CD8-positive, alpha-beta memory T cell (primary cell): ENCODE measurements at places on chromosomes 3 and 15. TPM values are rescaled to one million over a fixed set of nuclear protein-coding genes. Genes with fewer than 3 reads are reported as not detected.

The MAPK6 gene
- total RNA-seq: 103 TPM

The SCG5 gene
- total RNA-seq: 0.28 TPM

The NANOGP8 gene
- not detected for total RNA-seq

The AP3B2 gene
- total RNA-seq: 0.61 TPM

The SIDT1 gene
- 14.8 TPM for total RNA-seq

The DISP2 gene
- total RNA-seq: 1.1 TPM

The UACA gene
- total RNA-seq: 0.53 TPM

DNA sequence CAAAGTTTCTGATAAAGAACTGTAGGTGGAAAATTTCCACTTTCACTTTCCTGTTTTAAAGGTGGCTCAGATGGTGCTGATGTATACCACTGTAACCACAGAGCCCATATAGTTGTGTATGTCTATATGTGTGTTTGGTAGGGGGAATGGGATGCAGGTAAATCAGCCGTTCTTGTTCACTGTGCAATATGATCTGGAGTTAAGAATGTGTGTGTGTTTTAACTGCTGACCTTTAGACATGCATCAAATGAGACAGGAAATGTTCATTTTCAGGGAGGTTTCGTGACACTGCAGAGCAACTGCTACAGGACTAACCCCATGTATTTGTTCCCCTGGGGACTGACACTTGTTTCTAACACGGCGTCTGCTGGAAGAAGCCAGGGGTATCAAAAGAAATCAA lies 180.5 kb downstream of the TAFA4 start:
- no peaks in the 10 kb centered on the region for H3K36me3 ChIP-seq
- H3K27me3 ChIP-seq: no peaks in the 10 kb centered on the region
- H3K4me1 ChIP-seq: no peaks in the 10 kb centered on the region
- DNase-seq: no peak
- H3K4me3 ChIP-seq: no peak overlapping the region

DNA sequence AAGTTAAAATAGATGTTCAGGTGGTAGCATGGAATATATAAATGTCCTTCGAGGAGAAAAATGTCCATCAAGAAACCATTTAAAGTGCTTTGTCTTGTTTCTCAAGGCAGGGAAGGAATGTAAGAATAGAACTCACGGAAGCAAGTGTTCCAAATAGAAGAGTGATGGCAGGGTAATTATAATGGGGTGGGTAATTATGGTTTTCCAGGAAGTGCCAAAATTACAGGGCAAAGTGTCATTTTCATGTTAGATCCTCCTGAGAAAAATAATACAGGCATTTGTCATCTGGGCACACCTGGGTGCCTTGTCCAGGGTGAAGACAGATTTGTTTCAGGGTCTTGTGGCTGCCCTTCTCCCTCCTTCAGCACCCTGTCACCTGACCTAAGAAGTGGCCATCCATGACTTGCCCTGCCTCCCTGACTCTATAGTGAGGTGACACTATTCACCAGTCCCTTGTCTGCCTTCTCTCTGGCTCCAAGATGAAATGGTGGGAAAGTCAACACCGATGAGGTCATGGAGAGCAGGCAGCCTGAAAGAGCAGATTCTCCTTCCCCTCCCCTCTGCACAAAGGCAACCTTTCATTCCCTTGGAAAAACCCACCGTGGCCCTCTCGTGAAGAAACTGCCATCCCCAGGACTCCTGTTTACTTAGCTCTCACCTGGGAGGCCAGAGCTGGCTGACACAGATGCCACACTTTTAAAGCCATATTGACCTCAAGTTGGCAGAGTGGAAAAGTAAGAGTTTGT lies 45.1 kb upstream of the AMOTL2 start:
- no peaks in the 10 kb centered on the region for H3K27me3 ChIP-seq
- no peak for DNase-seq
- H3K27ac ChIP-seq: no peak overlapping the region
- no peaks in the 10 kb centered on the region for H3K4me1 ChIP-seq
- H3K36me3 ChIP-seq: no peaks in the 10 kb centered on the region

DNA sequence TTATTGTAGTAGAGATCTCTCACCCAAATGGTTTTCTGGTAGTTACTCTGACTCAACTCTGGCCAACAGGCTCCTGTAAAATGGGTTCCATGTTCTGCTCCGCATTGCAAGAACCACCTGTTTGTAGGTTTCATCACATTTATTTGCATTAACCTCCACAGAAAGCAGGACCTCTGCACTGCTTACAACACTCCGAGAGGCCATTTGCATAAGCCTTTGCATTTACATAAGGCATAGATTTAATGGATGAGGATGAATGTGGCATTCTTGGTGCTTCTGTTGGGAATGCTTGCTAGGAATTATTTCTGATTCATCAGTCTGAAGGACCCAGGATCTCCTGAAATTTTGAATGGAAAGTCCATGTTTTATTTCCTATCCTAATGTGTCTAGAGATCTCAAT lies 320.1 kb downstream of the ZNF621 start:
- DNase-seq: no peak
- H3K4me3 ChIP-seq: no peak overlapping the region
- H3K27me3 ChIP-seq: peaks cover 4% of the 10 kb centered on the region

DNA sequence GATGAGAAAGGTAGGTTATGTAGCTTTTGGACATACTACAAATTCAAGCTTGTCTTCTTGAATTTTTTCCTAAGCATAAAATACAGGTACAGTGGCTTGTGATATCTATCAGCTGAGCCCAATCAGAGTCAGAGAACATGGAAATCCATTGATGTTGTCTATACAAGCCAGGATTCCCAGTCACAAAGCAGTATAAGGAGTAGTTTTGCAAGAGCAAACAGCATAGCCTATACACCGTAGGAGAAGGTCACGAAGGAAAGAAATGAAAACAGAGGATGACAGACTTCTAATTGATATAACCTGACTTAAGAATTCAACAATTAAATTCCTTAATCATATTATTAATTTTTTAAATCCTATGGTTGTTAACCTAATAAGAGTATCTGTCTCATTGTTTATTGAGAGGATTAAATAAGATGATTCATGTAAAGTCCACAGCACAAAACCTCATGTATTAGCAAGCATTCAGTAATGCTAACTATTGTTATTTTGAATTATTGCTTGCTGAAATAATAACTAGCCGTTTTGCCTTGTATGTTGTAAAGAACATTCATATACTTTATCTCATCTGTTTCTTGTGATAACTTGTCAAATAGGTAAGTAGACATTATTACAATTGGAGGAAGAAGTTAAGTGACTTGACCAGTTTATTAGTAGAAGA lies 276.6 kb upstream of the ZPLD1 start:
- no peaks in the 10 kb centered on the region for H3K36me3 ChIP-seq
- DNase-seq: no peak
- no peak overlapping the region for H3K4me3 ChIP-seq

- no peak for DNase-seq
- no peaks in the 10 kb centered on the region for H3K27me3 ChIP-seq
- no peak overlapping the region for H3K4me3 ChIP-seq
- no peaks in the 10 kb centered on the region for H3K4me1 ChIP-seq
- H3K36me3 ChIP-seq: no peaks in the 10 kb centered on the region
Observed at GRCh38 chr3:67896130-67896529, 241.7 kb upstream of the SUCLG2 start.

DNA sequence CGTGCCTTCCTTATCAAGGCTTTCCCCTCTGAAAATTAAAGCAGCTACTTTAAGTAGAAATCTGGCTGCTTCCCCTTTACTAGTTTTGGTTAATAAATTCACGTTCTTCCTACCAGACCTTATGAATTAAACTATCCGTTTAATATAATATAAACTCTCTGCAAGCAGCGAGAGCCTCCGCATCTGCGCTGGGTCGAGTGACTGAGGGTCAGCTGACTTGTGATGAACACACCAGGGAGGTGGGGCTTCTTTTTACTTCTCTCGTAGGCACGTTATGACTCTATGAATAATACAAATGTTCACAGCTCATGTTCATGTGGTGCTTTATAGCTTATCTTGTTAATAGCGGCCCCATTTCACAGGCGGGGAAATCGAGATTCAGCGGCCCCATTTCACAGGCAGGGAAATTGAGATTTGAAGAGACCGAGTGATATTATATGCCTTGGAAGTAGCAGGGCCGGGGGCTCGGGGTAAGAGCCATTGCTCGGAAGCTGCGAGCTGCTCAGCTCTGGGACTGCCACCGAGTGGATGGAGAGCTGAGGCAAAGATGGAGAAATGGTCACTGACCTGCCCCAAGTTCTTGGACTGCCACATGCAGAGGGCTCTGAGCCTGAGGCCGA lies 8.3 kb downstream of the MUC4 start:
- peaks cover 41% of the 10 kb centered on the region for H3K4me1 ChIP-seq
- no peak overlapping the region for H3K4me3 ChIP-seq
- peak overlapping the region; percentile 49 for H3K27ac ChIP-seq
- no peaks in the 10 kb centered on the region for H3K36me3 ChIP-seq
- no peak for DNase-seq
- H3K27me3 ChIP-seq: no peaks in the 10 kb centered on the region

DNA sequence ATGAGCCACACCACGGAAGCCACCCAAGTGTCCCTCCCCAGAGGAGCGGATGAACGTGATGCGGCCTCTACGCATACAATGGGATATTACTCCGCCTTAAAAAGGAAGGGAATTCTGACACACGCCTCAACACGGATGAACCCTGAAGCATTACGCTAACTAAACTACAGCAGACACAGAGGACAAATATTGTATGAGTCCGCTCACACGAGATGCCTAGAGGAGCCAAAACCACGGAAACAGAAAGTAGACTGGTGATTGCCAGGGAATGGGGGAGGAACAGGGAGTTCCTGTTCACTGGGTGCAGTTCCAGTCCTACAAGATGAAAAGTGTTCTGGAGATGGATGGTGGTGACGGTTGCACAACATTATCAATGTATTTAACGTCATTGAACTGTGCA lies 32.7 kb downstream of the SRGAP3 start:
- H3K27me3 ChIP-seq: no peaks in the 10 kb centered on the region
- H3K4me3 ChIP-seq: no peak overlapping the region
- no peaks in the 10 kb centered on the region for H3K36me3 ChIP-seq
- H3K4me1 ChIP-seq: no peaks in the 10 kb centered on the region
- DNase-seq: no peak
- H3K27ac ChIP-seq: no peak overlapping the region

DNA sequence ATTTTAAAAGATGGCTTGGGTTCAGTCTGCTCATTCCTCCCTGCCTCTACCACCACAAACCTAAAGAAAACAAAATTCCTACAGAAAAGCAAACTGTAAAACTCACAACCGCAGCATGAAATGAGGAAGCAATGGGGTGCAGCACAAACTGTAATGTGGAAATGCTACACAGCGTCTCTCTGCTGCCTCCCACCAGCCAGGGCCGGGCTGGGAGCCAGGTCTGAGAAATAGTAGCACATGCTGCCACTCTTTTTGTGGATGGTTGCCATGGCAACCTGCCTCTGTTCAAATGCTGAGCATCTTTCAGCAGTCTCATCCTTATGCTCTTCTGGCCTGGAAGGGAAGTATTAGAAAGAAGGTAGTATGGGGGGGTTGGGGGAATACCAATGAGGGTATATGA lies 55.4 kb downstream of the EOMES start:
- no peak overlapping the region for H3K4me3 ChIP-seq
- peaks cover 5% of the 10 kb centered on the region for H3K4me1 ChIP-seq
- no peaks in the 10 kb centered on the region for H3K27me3 ChIP-seq
- no peaks in the 10 kb centered on the region for H3K36me3 ChIP-seq
- no peak for DNase-seq
- no peak overlapping the region for H3K27ac ChIP-seq

DNA sequence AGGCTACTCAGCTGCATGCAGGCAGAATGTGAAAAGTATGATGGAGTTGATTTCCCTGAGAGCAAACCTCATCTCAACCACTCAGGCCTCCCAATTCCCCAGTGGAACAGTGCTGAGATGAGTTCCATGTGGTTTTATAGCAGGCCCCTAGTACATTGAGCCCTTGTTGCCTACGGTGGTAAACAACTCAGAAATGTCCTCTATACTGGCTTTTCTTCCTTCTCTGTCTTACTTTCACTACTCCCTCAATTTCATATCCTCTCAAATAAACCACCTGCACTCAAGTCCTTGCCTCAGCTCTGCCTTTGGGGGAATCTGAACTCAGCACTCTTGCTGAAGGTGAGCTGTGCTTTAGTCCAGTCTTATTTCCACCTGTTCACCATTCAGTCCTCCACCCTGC lies 399.9 kb downstream of the PDCD6IP start:
- H3K27ac ChIP-seq: no peak overlapping the region
- H3K36me3 ChIP-seq: no peaks in the 10 kb centered on the region
- no peaks in the 10 kb centered on the region for H3K4me1 ChIP-seq
- DNase-seq: no peak
- no peak overlapping the region for H3K4me3 ChIP-seq

DNA sequence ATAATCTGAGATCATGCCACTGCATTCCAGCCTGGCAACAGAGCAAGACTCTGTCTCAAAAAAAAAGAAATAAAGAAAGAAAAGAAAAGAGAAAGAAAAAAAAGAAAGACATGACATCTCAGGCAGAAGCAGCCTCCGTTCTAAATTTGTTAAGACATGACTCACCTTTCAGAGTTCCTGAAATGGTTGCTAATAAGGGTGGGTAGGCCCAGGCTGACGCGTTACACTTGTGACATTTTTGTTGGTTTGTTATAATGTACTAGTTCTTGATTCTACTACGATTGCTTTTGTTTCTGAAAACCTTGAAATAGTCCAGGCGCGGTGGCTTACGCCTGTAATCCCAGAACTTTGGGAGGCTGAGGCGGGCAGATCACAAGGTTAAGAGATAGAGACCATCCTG lies 21.0 kb downstream of the SLC25A20 start:
- H3K27me3 ChIP-seq: no peaks in the 10 kb centered on the region
- H3K36me3 ChIP-seq: no peaks in the 10 kb centered on the region
- no peaks in the 10 kb centered on the region for H3K4me1 ChIP-seq
- DNase-seq: no peak
- H3K27ac ChIP-seq: no peak overlapping the region

DNA sequence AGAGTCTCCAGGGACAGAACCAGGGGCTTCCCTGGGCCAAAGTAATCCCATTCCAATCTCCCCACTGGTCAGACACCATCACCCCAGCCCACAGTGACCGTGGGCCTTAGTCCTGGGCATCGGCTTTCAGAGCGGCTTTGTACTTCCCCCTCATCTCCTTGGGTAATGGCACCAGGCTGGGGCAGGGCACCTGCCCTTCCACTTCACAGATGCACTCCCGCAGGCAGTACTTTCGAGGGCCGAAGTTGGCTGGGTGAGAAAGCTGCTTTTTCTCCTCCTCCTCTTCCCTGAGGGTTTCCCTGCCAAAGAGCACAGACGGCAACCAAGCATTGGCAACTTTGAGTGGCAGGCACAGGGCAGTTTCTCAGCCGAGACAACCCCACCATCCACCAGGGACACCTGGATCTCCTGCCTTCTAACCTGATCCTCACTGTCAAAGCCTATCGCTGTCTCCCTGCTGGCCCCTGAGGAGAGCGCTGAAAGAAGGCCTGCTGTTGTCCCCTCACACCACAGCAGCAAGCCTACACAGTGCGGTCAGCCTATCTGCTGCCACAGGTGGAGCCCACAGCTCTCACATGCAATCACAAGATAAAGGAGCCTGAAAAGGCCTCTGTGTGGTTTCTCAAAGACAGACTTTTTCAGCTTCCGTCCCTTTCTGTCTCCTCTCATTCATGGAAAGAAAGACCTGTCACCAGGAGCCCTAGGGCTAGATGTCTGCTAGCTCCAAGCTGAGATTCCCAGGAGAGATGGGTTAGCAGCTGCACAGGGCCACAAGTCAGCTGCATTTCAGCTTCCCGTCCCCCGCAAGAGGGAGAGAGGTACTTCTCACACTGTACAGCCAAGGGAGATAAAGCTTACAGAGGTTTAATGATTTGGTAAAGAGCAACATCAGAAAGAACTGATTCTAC lies 12.5 kb downstream of the MRPS25 start:
- H3K36me3 ChIP-seq: peaks cover 19% of the 10 kb centered on the region
- H3K27me3 ChIP-seq: no peaks in the 10 kb centered on the region
- no peak for DNase-seq
- peak overlapping the region; percentile 14 for H3K27ac ChIP-seq
- H3K4me1 ChIP-seq: peaks cover 6% of the 10 kb centered on the region
- H3K4me3 ChIP-seq: no peak overlapping the region
